ENCODE measurements at places on chromosomes 12 and 14.

GRCh38 chr12:45034861-45035265, 16.0 kb downstream of the DBX2 start:
- DNase-seq = no peak

DNA sequence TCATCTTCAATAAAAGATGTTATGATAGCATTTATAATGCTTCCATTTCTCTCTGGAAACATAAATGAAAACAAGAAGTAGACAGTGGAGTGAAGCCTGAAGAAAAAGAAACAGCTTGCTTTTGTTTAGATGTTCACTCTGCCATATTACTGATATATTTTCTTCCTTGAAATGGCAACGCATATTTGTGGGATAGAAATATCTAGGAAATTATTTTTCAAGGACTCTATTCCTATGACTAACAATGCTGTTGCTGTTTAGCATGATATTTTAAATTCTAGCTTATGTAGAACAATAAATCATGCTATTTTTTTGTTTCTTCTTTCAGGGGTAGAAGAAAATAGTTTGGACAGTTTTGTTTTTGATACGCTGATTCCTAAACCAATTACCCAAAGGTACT, 359.0 kb downstream of the NAV3 start:
- no peak for DNase-seq

DNA sequence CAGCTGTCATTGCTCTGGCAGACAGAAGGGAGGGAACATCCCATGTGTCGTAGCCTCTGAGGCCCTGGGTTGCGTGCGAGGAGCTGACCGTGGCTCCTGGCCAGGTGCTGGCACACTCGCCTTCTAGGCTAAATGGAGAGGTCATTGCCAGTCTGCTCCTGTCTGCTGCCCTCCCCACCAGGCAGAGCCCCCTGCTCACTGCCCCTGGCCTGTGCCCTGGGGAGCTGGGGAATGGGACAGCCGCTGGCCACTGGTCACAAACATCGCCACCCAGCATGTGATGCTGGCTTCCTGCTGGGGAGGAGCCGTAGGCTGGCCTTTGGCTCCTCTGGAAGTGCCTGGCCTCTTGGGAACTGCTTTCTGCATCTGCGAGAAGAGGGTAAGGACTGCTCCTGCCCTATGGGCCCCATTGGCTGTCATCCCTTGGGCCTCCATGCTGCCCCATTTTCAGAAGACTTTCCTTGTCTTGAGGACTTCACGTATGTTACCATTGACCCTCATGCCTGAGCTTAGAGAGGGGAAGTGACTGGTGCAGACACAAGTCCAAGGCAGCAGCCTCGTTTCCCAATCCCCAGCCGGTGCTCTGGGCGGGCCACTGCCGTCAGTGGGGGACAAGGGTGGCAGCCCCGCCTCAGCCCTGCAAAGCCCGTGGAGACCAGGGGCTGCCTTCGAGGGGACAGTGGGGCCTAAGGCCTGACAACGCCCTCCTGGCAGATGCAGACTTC, 2.0 kb upstream of the TNFAIP2 start:
- DNase-seq = no peak

GRCh38 chr14:97329701-97330100, 532.5 kb downstream of the VRK1 start:
- DNase-seq = no peak

GRCh38 chr14:32469388-32470160, 140.5 kb downstream of the AKAP6 start:
- DNase-seq = no peak

DNA sequence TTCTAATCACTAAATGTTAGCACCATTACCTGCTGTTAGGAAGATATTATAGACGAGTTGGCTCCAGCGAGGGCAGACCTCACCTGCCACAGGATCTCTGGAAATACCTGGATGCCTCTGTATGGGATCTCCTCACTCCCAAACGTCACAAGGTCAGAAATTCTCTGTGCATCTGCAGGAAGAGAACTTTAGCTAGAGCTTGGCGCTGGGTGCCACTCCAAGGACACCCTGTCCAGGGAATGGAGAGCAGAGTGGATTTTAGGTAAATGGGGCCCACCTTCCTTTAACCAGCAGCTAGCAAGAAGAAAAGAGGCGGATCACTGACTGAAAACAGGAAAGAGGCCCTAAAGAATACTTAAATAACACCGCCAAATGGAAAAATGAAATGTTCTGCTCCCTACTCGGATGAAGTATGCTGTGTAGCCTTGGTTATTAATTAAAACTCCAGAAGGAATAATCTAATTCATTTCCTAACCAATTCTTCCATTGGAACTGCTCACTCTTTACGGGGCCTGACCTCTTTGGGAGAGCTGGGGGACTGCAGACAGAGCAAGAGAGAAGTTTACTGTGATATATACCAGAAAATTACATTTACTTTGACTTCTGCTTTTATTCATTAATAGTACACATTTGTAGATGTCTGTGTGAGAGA, 4.2 kb upstream of the FOXG1 start:
- DNase-seq = no peak

- no peak for DNase-seq
Observed at GRCh38 chr12:71684081-71684480, 1.8 kb upstream of the TMEM19 start.

GRCh38 chr12:117580718-117581062, 219.3 kb upstream of the NOS1 start:
- DNase-seq = no peak

DNA sequence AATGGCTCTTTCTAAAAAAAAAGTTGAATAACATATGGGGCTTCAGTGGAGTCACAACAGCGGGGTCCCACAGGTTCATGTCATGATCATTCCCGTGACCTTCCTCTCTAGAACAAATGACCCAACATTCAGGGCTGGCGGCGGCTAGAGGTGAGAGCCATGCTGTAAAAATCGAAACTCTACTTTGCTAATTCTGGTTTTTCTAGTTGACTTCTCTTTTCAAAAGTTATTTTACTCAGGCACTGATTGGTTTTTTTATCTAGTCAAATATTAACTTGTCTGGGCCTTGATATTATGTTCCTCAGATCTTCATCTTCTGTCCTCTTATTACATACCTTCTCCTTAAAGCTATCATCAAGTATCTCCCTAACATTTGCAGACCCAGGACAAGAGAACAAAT, 402.9 kb upstream of the SOX5 start:
- no peak for DNase-seq

GRCh38 chr14:49945448-49946319, 52.8 kb downstream of the ARF6 start:
- DNase-seq = no peak

DNA sequence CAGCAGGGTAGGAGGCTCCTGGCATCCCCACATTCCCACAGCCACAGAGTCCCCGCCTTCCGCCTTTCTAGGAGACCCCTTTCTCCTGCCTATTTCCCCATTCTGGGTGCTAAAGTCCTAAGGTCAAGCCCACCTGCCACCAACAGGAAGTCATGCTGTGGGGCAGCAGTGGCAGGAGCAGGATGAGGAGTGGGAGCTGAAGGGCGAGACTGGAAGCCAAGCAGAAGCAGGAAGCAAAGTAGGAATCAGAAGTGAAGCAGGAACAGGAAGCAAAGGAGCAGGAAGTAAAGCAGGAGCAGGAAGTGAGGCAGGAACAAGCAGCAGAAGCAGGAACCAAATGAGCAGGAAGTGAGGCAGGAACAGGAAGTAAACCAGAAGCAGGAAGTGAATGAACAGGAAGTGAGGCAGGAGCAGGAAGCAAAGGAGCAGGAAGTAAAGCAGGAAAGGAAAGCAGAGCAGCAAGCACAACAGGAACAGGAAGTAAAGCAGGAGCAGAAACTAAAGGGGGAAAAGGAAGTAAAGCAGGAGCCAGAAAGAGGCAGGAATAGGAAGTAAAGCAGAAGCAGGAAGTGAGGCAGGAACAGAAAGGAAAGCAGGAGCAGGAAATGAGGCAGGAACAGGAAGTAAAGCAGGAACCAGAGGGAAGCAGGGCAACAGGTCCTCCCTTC, 38.3 kb upstream of the RIMBP2 start:
- no peak for DNase-seq

DNA sequence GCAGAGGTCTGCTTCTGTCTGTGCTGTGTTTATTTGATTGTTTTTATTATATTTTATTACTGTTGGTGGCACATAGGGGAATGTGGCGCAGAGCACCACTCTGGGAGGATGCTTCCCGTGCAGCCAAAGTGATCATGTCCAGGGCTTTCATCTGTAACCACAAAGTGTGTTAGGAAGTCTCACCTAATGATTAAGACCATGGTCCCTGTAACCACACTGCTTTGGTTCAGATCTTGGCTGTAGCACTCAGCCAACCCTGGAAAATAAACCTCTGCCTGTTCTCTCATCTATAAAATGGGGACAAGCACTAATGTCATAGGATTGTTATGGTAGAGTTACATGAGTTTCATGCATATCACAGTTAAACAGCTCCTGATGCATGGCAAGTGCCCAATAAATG, 1.9 kb downstream of the RESF1 start:
- no peak for DNase-seq

DNA sequence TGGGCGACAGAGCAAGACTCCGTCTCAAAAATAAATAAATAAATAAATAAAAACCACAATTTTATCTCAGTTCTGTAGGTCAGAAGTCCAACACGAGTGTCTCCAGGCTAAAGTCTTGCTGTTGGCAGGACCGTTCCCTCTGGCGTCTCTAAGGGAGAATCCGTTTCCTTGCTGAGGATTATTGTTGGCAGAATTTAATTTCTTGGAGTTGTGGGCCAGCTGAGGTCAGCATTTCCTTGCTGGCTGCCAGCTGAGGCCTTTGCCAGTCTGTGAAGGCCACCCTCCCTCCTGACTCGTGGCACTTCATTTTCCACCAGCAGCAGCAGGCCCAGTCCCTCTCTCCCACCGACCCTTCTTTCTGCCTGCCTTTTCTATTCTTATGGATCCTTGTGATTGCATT, 17.2 kb downstream of the PSMC1 start:
- no peak for DNase-seq

DNA sequence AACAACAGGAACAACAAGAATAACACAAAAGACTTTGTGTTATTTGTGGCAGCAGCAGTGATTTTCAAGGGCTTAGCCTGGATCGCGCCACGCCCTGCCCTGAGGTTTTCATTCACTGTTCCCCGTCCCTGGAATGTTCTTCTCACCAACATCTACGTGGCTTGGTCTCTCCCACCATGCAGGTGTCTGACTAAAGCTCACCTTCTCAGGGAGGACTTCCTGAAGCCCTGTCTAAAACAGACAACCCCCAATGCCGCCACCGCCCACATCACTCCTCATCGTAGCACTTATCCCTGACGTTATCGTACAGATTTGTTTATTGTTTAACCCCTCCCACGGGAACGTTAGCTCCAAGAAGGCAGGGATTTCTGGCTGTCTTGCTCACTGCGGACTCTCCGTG, 40.4 kb downstream of the P2RX4 start:
- DNase-seq = no peak

- DNase-seq = no peak
Observed at GRCh38 chr14:34126586-34126985, 175.7 kb upstream of the EGLN3 start.

DNA sequence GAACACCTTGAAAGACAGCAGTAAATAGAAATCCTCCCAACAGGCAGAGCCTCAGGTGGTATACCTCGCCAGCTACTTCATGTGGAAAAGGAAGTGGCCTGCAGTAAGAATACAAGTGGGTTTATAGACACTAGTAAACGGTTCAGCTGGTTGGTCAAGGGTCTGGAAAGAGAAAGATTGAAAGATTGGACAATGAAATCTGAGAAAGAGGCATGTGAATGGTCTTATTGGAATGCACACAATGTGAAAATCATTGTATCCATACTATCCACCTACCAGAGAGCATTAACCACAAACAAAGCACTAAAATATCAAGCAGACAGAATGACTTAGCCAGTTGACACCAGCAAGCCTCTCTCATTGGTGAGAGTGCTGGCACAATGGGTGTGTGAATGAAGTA, 98.2 kb downstream of the SSPN start:
- no peak for DNase-seq

- no peak for DNase-seq
Observed at GRCh38 chr14:90777830-90778485, 38.3 kb downstream of the TTC7B start.

DNA sequence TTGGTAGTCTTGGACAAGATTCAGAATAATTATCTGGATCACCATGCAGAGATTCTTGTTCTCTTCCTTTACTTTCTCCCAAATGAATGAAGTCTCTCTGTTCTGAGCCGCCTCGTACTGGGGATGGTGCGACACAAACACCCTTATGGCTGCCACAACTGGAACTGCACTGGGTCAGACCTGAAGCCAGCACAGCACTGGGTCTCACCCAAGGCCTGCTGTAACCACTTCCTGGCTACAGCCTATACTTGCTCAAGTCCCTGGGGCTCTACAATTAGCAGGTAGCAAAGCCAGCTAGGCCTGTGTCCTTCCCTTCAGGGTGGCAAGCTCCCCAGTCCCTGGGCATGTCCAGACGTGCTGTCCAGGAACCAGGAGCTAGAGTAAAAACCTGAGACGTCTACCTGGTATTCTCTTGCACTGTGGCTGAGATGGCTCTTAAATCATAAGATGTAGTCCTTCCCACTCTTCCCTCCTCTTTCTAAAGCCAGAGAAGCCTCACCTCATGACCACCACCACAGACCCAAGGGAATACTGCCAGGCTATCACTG, 27.6 kb downstream of the IFNG start:
- DNase-seq = no peak

DNA sequence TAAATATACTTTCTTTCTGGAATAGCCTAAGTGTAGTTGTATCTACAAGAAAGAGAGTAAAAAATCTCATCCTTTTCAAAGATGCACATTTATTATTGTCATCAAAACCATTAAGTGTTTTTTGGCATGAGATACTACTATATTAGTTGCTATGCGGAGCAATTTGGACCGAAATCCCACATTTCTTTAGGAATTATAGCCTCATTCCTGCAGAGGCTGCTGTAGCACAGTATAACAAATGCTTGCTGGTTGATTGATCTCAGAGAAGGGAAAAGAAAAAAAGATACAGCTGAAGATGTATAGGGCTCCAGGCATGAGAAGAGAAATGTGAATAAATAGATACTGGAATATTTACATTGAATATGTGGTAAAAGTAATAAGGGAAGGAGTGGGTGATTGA, 36.0 kb downstream of the RHOJ start:
- no peak for DNase-seq

DNA sequence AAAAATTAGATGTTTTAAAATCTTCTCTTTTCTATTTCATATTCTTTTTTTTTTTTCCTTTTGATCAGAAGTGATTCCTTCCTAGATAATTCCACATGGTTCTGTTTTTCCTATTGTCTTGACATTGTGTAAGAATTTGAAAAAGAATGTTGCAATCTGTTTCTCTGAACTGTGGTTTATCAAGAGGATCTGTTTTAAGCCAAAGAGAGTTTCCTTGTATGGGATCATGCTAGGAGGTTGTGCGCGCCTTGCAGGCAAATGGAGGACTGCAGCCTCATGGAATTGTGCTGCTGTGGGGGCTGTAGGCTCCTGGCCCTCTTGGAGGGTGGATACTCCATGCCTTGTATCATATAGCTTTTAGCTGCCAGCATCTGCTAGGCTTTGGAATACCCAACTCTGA, 43.3 kb upstream of the MBIP start:
- DNase-seq = no peak

- DNase-seq = no peak
Observed at GRCh38 chr14:95356245-95356869, 36.6 kb upstream of the CLMN start.

DNA sequence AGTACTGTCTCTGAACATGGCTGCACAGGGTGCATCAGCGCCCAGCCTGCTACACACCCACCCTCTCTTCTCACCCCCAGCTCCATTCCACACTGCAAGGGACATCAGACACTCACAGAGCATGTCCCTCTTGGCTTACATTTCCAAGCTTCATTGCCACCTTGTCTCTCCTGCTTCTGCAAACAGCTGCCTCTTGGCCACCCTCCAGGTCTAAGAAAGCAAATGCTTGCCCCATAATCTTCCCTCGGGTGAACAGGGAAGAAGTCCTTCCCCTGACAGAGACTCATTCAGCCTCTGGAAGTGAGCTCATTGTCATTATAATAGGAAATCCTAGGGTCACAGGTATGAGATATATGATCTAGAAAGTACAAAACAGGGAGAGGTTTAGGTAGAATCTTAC, 505.2 kb downstream of the RMST start:
- no peak for DNase-seq
